ENCODE measurements at places on chromosomes 2 and 18.

DNA sequence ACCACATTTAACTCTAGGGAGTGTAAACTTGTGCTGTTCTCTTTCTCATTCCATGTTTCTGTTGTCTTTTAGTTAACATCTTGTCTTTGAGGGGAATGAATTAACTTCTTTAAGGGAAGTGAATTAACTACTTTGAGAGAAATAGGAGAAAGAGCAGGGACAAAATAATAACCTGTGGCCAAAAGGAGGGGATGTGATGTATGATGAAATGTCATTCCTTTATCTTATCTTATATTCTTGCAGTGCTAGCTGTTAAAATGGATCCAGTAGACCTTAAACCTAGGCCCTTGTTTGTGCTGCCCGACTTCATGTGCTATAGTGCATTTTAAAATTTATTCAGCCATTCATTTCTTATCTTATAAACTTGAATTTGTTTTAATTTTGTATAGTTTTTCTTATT is 18.4 kb downstream of the ABI2 start:
- DNase-seq = no peak

- DNase-seq = no peak
These were observed 145.2 kb downstream of the CCBE1 start for GRCh38 chr18:59551902-59552635.

DNA sequence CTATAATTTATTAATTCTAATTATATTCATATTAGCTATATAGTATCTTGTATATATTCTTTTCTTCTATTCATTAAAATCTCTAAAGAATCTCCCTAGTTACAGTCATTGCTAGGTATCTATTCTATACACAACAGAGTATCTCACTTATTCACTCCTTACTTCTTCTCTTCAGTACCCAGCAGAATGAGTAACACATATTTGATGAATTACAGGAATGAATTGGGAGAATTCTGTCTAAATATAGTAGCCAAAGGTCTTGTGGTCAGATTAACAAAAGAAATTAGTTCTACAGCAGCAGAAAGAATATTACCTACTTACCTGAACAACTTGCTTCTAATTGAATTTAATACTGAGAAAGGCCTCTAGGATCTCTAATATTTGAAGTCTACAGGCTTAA is 758.0 kb upstream of the ZEB2 start:
- peak; percentile 22 for DNase-seq

- DNase-seq = no peak
These were observed 4.7 kb upstream of the SLC40A1 start for GRCh38 chr2:189585226-189585756.

DNA sequence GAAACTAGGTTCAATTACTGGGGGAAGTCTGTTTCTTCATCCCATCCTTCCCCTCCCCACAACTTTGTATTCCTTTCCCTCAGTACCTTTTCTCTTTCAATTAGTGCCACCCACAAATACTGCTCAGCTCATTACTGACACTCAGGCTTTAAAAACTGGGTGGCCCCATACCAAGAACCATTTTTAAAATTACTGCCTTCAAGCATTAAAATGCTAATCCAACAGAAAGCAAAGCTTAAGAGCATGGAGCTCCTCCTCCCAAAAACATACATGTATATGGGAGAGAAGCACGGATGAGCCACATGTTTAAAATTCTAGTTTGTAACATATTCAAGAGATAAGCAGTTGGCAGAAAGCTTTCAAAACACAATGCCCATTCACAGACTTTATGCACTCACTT is 44.0 kb downstream of the IRS1 start:
- DNase-seq = no peak

- no peak for DNase-seq
These were observed 14.9 kb upstream of the GALR1 start for GRCh38 chr18:77234504-77235365.

DNA sequence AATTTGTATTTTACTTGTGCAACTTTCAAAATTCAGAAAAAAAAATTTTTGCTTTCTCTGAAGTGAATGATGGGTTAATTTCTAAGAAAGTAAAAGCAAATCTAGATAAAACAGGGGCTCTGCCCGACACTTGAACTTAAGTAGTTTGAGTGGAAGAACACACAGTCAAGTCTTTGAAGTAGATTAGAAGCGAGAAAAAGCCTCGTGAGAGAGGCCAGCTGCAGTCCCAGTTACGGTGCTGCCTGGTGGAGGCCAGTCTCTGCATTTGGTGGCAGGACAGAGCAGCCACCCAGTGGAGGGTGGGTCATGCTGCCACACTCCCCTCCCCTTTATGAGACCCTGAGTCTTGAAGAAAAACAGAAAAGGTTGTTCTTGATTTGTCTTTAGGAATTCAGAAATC is 81.8 kb downstream of the INPP5D start:
- no peak for DNase-seq

DNA sequence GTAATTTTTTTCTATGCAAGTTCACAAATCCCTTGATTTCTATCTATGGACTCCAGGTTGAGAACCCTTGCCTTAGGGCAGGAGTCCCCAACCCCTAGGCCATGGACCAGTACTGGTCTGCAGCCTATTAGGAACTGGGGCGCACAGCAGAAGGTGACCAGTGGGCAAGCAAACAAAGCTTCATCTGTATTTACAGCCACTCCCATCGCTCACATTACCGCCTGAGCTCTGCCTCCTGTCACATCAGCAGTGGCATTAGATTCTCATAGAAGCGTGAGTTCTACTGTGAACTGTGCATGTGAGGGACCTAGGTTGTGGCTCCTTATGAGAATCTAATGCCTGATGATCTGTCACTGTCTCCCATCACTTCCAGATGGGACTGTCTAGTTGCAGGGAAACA is 70.2 kb upstream of the SMAD2 start:
- DNase-seq = no peak

DNA sequence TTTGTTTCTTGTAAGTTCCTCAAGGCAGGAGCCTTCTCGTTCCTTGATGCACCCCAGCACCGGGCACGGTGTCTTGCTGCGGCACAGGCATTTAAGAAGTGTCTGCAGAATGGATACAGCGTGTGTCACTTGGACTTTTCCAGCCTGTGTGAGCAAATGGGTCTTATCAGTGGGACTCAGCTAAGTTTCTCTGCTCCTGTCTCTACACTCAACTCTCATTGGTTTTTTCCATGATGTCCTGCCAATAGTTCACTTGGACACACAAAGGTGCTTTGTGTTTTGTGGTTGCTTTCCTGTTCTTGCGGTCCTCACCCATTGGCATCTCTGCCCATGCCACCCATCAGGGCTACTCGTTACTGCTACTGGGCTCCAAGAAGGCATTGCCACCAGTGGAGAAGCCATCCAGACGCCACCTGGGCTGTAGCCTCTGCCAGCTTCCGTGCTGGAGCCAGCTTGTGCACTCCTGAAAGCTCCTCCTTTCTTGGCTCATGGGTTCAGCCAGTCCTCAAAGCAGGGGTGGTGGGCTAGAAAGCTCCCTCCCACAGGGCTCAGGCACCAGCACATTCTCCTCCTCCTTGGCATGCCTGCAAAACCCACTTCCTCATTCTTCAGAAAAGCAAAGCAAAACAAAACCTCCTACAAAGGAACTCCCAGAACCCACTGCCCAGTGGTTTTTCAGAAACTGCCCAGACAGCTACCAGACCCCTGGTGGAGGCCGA is 41.4 kb downstream of the IL1R2 start:
- DNase-seq = peak; percentile 89

DNA sequence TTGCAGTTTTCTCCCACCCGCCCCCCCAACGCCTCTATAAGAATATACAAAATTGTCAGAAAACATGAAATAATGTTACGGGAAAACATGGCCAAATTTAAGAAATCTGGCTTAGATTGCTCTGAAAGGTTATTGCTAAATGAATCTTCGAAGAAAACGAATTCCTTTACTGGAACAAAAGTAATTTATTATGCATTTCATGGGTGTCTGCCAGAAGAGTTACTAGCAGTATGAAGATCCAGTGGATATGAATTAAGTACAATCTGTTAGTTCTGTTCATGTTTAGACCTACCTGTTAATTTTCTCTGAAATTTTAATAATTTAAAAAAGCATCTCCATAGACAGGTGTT is 21.9 kb downstream of the GATA6 start:
- peak; percentile 49 for DNase-seq

DNA sequence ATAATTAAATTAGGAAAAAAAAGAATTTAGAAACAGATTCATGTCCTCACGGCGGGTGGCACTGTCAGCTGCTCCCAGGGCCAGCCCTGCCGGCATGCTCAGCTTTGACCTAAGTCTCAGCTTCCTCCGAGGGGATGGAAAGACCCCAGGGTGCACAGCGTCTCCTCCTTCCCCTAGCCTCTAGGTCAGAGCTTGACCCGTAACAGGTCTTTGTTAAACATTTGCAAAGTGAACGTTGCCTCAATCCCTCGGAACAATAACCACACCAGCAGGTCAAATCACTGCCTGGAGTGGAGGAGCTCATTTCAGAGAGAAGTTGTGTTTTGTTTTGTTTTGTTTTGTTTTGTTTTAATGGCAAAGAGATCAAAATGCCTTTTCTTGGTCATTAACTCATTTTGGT is 171.3 kb downstream of the TMEM18 start:
- DNase-seq = no peak

GRCh38 chr2:54838585-54839035 is 115.1 kb downstream of the EML6 start:
- DNase-seq = peak; percentile 83

DNA sequence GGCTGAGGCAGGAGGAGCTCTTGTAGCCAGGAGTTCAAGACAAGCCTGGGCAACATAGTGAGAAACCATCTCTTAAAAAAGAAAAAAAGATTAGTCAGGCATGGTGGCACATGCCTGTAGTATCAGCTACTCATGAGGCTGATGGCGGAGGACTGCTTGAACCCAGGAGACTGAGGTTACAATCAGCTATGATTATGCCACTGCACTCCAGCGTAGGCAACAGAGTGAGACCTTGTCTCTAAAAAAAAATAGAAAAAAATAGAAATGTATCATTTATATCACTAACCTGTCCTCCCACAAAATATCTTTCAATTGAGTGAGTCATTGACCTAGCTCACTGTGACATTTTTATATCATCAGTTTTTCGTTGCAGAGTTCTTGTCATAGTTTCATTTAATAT is 152.5 kb downstream of the DTNA start:
- DNase-seq = no peak

DNA sequence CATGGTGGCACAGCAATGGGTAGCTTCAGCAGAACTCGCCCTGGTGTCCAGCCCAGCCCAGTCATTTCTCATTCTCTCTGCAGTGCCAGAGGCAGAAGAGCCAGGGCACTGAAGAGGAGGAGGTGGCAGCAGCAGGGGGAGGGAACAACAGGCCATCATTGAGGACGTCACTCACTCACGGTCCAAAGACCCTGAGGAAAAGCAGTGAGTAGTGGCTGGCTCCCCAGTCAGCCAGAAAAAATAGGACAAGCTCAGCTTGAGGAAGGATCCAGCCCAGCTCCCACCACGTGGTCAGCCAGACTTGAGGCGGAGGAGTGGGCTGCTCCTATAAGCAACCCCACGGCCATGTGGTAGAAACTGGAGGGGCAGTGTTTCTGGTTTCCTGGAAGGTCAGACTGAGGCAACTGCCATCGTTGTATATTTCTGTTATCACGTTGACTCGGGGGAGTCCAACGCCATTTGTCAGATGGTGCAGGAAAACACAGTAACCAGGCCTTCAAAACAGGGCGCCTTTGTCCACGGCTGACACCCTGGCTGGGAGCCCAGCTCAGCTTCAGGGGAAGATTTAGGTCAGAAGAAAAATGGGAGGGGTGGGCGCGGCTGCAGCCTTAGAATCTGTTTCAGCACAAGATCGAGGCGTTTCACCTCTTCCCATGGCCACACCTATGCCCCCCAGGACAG is 19.0 kb upstream of the TMEM247 start:
- no peak for DNase-seq

- peak; percentile 32 for DNase-seq
These were observed 76.3 kb upstream of the GALNT5 start for GRCh38 chr2:157181234-157181633.

DNA sequence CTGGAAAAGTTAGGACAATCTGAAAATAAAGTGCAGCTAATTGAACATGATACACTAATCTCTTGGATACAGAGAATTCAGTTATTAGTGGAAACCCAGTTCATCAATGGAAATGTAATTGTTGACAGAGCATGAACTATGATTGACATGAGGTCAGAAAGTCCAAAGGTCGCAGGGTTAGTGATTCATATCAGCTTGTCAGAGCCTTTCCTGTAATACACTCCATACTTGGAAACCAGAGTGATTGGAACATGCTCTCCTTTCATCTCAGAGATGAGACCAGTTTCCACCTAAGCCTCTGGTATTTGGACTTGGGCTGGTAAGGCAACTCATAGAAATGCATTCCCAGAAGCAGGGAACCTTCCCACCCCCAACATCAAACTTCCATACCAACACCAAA is 8.5 kb upstream of the NCKAP5 start:
- no peak for DNase-seq

DNA sequence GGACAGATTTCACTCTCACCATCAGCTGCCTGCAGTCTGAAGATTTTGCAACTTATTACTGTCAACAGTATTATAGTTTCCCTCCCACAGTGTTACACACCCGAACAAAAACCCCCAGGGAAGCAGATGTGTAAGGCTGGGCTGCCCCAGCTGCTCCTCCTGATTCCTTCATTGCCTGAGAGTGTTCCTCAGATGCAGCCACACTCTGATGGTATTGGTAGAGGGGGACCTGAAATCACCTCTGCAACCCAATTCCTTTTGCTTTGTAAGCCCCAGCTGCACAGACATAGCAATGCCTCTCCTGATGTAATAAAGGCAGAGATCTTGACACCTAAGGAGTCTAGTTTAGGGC is 1529.8 kb downstream of the RPIA start:
- DNase-seq = no peak

DNA sequence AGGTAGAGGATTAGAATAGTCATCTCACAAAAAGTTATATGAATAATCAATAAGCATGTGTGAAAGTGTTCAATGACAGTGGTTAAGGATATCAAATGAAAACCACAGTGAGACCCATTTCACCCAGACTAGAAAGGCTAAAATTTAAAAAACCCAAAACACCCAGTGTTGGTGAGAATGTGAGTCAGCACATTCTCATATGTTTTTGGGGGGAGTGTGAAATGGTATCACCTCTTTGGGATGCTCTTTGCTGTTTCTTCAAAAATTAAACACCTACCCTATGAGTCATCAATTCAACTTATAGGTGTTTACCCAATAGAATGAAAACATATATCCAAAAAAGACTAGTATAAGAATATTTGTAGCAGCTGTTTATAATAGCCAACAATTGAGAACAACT is 69.8 kb downstream of the MAP3K20 start:
- DNase-seq = no peak

DNA sequence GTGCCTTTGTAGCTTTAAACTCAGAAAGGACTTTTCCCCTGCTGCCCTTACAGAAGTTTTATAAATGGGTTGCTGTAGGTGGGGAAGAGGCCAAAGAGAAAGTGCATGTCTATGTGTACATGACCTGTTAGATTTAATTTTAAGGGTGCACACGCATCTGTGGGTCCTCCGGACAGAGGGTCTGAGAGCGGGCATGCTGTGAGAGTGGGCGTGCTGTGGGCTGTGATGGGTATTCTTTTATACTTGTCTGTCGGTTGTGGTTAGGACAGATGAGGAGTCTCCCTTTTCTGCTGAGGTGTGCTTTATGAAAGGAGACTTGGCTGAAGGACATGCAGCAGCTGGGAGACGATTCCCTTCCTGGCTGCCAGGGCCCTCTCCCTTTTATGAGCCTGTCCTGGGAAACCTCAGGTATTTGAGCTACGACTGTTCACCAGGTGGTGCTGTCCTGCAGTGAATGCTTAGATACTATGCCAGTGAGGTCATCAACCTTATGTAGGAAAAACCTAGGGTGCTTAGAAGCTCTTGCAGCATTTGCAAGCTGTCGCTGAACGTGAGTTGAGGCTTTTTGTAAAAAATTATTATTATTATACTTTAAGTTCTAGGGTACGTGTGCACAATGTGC is 67.5 kb downstream of the TANC1 start:
- peak; percentile 41 for DNase-seq

All from fibroblast of mammary gland (primary cell).